Transverse colon (tissue), 4 donors: ENCODE measurements at places on chromosomes 12 and 14. TPM values are rescaled to one million over a fixed set of nuclear protein-coding genes. Genes with fewer than 3 reads are reported as not detected.

- DNase-seq: no peak
These were observed 8.0 kb downstream of the GNG2 start for GRCh38 chr14:51868405-51868804.

DNA sequence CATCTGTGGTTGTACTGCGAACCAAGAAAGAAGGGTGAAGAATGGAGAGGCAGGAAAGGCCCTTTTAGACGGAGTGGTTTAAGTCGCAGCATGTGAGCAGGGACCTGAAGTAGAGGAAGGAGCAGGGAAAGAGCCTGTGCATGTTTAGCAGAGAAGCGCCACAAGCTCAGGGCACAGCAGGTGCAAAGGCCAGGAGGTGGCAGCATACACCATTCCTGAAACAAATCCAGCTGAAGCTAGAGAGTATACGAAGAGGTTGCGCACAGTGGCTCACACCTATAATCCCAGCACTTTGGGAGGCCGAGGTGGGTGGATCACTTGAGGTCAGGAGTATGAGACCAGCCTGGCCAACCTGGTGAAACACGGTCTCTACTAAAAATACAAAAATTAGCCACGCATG, 49.9 kb downstream of the HELB start:
- no peak for DNase-seq

GRCh38 chr14:105410642-105411016, 9.0 kb upstream of the MTA1 start:
- no peak for DNase-seq

DNA sequence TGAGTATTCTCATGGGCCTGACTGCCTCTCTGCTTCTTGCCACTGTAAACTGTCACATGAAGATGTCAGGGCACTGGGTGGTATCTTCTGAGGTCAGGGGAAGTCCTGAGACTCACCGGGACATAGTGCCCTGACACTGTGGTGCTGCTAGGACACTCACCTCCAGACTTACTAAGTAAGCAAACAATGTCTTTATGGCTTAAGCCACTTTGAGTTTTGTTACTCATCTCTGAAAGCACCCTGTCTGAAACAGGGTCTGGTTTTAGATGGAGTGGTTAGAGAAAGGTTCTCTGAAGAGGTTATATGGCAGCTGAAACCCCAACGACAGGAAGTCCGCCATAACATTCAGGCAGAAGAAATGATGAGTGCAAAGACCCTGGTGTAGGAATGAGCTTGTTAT, 22.7 kb downstream of the GPR19 start:
- no peak for DNase-seq

GRCh38 chr14:56026506-56026905, 91.7 kb upstream of the PELI2 start:
- no peak for DNase-seq

DNA sequence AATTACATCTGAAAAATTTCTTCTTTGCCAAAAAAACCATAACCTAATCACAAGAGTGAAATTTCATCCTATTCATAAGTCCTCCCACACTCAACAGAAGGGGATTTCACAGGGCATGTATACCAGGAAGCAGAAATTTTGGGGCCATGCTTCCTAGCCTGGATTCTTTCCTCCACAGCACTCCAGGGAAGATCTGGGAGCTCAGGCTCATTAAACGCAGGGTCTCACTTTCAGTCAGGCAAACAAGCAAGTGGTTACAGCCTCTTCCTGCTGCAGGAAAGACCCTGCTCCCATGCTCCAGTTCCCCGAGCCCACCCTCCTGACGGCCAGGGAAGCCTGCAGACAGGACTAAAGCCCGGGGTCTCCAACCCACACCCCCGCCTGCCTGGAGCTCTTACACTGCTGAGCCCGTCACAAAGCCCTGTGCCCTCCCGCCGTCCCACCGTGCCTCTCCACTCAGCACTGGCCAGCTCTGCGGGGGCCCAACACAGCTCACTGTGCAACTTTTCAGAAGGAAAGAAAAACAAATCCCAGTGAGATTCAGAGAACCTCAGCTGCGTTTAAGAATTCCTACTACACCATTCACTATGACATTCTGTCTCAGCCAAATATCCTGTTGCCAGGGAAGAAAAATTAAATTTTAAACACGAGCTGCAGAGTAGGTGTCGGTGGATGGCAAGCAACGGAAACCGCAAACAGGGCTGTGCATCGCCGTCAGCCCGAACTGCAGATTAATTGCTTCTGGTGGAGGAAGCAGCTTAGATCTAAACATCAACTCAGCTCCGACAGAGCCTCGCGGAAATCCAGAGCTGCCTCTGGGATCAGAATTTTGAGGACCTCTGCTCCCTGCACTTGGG, 106.7 kb upstream of the SFSWAP start:
- DNase-seq: peak; percentile 31

GRCh38 chr12:121325922-121326396, 26.3 kb downstream of the ANAPC5 start:
- no peak for DNase-seq

- no peak for DNase-seq
These were observed 33.3 kb downstream of the ATP2A2 start for GRCh38 chr12:110314308-110314707.

- DNase-seq: no peak
These were observed 81.4 kb downstream of the BBS10 start for GRCh38 chr12:76266797-76267196.

GRCh38 chr14:75098212-75098611, 28.6 kb downstream of the NEK9 start:
- no peak for DNase-seq

DNA sequence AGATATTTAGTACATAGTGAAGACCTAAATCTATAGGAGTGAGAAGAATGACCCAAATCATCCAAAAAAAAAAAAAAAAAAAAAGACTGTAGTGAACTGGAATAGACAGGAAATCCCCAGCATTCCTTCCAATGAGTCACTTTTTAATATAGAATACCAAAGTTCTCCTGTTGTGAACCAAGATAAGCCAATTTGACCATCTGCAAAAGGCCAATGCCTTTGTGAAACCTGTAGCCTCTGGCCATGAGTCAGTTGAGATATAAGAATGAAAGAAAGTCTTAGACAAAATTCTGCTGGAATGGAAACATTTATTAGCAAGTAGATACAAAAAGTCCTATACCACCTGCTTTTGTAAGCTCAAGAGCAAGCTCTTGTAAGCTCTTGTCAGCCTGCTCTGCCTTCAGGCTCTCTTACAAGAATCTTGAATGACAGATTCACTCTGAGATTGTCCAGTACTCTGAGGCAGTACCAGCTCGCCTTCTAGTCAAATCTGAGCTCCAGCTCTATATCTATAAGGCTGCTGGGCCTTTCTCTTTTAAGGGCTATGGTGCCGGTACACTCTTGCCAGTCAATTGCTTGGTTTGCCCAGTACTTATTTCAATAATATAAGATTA, 243.0 kb upstream of the TMTC1 start:
- DNase-seq: no peak

DNA sequence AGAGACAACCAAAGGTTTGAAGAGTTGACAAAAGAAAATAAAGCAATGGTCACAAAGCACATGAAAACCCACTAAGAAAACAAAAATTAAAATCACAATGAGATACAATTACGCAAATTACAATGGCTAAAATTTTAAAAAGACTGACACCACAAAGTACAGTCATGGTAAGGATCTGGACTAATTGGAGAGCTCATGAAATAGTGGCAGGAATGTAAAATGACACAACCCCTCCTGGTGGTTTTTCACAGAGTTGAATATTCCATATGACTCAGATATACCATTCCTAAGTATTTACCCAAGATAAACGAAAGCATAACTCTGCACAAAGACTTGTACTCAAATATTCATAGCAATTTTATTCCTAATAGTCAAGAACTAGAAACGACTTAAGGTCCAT, 65.9 kb downstream of the NOVA1 start:
- no peak for DNase-seq

Gene SERPINA1
- total RNA-seq: 51.3 TPM

Gene TIGAR
- total RNA-seq: 2.6 TPM

Gene MANSC4
- not detected for total RNA-seq

Gene CCDC197
- not detected for total RNA-seq

Gene HSPB8
- 42.7 TPM for total RNA-seq

Gene OR6C74
- total RNA-seq: not detected
